ENCODE measurements at places on chromosomes 13 and 19.
A peak's percentile ranks its signal among the peaks of the same experiment; 100 is the strongest.

DNA sequence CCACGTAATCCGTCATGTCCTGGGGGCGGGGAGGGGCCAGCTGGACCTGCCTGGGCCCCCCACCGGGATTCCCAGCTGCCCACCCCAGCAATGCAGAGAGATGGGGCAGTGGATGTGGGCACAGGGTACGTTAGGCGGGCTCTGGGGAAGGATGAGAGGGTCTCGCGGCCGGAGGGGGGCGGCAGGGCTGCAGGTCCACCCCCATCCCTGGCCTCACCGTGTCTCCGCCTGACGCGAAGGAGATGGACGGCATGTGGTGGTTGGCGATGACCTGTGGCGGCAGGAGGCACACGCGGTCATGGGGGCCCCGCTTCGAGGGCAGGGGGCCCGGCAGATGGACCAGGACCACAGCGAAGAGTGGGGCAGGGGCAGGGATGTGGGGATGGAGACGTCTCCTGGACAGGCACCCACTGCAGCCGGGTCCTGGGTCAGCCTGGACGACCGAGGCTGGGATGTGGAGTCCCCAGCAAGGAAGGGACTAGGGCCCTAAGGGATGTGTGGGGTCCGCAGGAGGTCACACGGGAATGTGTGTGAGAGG lies 24.4 kb downstream of the SHC2 start:
- DNase-seq: no peak

DNA sequence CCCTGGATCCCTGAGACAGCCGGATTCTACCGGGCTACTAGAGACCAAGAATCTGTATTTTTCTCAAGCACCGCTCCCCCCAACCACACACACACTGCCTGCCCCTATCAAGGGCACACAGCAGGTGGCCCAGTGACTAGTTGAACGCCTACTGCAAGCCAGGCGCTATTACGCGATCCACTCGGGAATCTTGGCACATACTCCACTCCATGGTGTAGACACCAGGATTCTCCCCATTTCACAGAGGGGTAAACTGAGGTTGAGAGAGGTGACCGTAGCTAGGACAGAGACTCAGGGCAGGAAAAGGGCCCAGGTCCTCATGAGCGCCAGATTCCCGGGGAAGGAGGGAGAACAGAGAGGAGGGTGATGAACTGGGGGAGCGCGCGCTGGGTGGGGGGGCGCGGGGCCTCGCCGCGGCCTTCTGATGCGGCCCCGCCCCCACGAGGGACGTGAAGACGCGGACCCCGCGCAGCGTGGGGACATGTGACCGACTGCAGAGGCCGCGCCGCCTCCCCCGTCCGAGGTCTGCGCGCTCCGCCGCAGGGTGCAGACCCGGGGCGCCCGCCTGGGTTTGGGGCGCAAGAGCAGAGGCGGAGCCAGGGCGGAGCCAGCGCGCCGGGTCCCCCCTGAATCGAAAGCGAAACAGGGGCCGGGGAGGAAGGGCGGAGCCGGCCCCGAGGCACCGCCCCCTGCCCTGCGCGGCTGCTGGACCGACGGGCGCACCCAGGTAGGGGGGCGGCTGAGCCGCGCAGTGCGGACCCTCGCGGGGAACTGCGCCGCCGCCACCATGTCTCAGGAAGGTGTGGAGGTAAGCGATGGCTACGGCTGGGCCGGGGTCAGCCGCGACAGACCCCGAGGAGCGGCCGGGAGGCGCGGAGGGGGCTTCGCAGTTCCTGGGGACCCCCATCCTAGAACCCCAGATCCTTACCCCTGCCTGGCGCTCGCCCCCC lies at the start of gene SHFL:
Gene SHFL (plus strand): TSS at position 677 of the 950 bp plus-strand sequence. CDS start 111 bp downstream, at position 788.
- DNase-seq: peak; percentile 75

DNA sequence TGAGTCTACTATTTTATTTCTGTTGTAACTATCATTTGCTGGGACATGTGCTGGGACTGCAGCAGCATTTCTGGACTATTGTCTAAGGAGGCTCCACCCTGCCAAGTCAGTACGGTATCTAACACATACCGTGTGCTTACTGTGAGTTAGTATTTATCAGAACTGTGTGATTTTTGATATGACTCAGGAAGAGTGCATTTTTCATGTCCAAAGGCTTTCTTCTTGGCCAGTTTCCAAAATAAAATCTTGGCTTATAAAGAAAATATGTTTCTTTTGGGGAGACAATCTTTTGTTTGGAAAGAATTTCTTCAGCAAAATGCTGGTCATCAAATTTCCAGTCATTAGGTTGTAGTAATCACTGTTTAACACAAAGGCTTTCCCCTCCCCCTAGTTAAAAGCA lies 11.6 kb downstream of the PARP4 start:
- DNase-seq: no peak

DNA sequence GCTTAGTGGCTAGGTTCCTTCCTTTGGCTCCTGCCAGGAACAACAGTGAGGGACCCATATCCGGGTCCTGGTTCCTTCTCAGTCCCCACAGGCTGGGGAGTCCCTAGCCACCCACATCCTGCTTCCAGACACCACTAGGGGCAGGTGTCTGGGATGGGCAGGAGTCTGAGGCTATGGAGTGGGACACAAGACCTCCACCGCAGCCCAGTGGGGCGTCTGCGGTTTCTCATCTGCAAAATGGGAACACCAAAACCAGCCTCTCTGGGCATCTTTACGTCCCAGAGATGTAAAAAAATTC lies 879 bp upstream of the FCGBP start:
- no peak for DNase-seq

- no peak for DNase-seq
These were observed 26.9 kb upstream of the CYP2A7 start for GRCh38 chr19:40908976-40909375.

- DNase-seq: no peak
These were observed 309.8 kb downstream of the KLF5 start for GRCh38 chr13:73368608-73369007.

DNA sequence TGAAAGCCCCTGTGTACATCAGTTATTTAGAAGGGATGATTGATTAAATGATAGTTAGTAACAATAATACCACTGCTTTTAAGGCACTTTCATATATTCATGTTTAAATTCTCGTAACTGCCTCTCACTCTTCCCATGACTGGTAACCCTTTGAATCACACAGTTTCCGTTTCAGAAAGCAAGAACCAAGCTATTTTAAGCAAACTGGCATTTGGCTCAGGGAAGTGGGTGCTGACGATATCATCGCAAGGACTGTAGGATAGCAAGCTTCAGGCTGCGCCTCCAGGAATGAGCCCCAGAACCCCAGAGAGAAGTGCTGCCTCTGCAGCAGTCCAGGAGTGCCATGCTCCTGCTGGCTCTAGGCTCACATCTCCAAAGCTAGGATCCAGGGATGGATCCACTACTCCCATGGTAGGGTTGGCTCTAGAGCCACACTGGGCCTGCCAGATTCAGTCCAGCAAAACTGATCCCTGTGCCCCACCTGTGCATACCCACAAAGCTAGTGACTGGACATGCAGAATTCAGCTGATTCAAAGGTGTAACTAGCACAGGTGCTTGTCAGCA lies 313.5 kb downstream of the SLC7A1 start:
- DNase-seq: no peak

- peak; percentile 21 for DNase-seq
These were observed 4.2 kb upstream of the ZSCAN4 start for GRCh38 chr19:57664269-57665127.

DNA sequence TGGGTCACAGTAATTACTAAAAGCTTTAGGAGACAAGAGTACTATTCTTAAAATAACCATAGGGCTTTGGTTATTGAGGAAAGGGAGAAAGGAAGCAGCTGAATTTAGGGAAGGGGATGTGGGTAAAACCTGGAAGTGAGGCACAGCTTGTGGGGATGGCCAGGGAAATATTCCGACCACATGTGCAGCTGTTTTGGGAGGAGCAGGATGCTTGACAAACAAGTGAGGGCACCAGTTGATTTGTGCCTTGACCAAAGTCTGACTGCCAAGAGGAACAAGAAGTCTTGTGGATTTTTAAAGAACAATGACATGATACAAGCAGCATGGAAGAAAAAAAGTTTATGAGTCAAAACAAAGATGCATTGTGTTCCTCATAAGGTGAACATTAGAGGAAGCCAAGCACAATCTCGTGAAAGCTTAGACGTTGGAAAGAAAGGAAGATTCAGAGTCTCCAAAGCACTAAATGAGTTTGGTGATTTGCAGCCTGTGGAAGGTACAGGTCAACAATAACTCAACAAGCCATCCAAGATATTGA lies 108.5 kb upstream of the GPC6 start:
- no peak for DNase-seq

DNA sequence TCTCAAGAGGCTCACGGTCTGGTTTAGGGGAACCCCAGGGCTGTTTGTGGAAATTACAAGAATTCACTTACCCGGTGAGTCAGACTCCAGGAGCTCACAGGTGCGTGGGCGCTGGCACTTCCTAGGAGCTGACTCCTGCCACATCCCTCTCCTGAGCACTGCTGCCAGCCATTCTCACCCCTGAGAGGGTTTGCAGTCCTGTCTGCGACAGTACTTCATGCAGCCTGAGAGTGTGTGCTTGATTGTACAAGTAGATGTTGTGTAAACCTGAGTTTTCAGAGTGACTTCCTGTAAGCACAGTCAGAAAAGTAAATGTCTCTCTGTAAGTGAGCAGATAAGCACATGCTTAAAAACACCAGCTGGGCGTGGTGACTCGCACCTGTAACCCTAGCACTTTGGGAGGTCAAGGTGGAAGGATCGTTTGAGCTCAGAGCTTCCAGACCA lies 8.1 kb downstream of the MRPL4 start:
- DNase-seq: no peak

DNA sequence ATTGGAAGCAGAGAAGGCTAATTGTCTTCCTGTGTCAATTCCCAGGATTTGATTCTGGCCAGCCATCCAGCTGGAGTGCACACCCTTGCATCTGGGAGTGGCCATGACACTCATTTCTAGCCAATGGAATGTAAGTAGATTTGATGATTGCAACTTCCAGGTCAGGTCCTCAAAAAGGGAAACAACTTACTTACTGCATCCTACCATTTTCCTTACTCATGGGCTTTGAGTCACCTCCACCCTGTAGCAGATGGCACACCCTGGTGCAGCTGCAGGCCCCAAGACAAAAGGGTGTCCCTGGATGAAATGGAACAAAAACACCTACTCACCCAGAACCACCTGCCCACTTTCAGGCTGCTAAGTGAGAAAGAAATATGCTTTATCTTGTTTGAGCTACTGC lies 27.3 kb upstream of the MPHOSPH8 start:
- no peak for DNase-seq

DNA sequence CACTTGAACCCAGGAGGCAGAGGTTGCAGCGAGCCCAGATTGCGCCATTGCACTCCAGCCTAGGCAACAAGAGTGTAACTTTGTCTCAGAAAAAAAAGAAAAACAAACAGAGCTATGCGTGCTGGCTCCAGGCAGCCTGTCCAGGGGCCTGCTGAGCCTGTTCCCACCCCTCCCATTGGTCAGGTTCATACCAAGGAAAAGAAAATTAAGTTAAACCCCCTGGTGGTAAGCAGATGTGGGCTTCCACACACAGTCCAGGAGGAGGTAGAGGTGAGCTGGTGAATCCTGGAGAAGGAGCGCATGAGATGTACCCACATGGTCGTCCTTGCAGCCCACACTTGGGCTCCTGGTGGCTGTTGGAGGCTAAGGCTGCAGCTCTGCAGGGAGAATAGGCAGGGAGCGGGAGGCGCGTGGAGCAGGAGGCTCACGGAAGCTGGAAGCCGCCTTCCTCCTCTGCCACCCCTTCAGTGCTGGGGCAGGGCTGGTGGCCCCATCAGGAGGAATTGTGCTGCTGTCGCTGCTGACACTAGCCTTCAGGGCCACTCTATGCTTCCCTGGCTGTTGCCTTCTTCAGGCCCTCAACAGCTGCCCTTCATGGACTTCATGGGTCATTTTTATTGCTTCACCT lies 10.5 kb upstream of the CHAMP1 start:
- DNase-seq: no peak

GRCh38 chr19:38265921-38266429 lies 1.6 kb downstream of the SPINT2 start:
- DNase-seq: no peak

GRCh38 chr19:16361254-16361653 lies 36.6 kb downstream of the KLF2 start:
- no peak for DNase-seq

- DNase-seq: no peak
These were observed 76.6 kb upstream of the POMP start for GRCh38 chr13:28582225-28582891.
